ENCODE measurements at places on chromosomes 7 and 10.

DNA sequence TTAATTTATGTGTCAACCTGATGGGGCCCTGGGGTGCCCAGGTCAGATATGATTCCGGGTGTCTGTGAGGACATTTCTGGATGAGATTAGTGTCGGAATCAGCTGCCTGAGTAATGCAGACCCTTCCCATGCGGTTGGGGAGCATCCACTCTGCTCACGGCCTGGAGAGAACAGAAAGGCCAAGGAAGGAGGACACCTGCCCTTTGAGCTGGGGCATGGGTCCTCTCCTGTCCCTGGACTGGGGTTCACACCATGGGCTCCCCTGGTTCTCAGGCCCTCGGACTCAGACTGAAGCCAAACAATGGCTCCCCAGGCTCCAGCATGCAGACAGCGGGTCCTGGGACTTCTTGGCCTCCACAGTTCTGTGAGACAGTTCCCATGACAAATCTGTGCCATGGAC, 94.3 kb downstream of the BMS1 start:
- DNase-seq, result no peak

DNA sequence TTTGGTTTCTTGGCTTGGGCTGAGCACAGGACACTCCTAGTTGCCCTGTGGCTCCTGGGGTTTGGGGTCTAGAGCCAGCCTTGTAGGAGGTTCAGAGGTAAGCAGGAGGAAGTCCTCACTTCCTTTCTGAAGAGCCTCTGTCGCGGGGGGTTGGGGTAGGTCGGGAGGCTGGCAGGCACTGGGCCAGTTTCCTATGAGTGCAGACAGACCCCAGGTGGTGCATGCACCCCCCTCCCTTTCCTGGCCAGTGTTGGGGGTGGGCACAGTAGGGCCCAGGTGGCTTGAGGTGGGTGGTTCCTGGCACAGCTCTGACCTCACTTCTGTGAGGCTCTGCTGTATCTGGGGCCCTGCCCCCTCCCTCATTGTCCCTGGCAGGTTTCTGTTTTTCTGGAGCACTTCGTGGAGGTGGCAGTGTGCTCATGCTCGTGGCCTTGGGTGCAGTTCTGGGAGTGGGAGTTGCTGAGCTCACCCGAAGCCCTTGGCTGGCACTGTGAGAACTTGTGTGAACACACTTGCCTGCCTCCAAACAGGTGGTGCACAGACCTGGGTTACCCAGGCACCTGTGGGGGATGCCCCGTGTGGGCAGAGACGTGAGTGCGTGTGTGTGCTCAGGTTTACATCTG, 1.8 kb downstream of the PALD1 start:
- DNase-seq, result no peak

- no peak for DNase-seq
Measured at GRCh38 chr10:82759050-82759449, 884.1 kb downstream of the NRG3 start.

- no peak for DNase-seq
Measured at GRCh38 chr7:6257675-6258074, 14.7 kb downstream of the CYTH3 start.

DNA sequence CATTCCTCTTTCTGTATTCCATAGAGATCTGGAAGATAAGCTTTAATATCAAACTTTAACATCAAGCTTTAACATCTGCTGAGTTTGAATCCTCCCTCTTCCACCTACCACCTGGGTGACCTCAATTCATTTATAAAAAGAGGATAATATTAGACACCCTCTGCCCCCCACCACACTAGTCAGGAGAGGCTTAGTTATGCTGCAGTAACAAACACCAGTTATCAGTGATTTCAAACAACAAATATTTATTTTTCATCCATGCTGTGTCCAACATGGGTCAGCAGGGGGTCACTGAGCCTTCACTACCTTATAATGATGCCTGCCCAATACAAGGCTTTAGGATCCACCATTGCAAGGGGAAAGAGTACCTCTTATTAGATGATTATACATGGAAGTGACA, 322.0 kb downstream of the RNLS start:
- DNase-seq, result no peak

DNA sequence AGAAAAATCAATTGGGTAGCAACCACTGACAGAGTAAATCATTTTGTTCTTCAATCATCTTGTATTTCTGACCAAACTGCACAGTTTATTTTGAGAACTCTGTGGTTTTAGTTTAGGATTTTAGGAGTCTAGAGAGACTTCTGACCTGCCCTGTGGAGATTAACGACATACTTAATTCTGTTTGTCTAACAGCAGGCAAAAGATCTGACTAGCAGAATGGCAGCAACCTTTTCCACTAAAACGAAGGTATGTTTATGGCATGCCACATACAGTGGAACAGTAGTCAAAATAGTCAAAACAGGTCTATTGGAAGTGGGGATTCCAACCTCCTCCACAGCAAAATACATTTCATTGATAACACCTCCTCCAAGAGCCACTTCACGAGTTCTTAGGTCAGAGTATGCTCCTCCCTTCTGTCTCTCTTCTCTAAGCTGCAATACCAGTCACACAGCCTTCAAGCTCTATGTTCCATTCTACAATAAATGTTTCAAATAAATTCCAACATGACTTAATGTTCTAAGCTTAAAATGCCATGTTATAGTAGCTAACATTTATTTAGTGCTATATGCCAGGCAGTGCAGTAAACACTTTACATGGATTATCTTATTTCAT, 34.4 kb downstream of the NRCAM start:
- no peak for DNase-seq

- DNase-seq, result no peak
Measured at GRCh38 chr7:155773531-155773930, 38.7 kb downstream of the SHH start.

GRCh38 chr7:26485367-26485934, 193.8 kb downstream of the SNX10 start:
- no peak for DNase-seq

DNA sequence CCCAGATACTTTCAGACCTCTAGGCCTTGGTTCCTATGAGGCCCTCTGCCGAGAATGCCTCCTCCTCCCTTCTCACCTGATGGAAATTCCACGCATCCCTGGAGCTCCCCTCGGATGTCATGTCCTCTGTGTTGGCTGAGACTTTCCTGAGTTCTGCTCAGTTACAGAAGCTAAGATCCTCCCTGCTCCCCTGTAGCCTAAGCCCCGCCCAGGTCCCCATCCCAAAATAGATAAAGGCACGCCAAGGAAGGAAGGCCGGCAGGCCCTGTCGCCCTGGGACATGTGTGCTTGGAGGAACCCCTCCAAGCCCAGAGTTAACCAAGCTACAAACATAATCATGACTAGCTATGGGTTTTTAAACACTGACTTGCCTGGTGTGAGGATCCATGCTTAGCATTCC, 123.5 kb downstream of the SORBS1 start:
- no peak for DNase-seq

GRCh38 chr10:79260811-79261740, 86.2 kb upstream of the PPIF start:
- DNase-seq, result no peak

DNA sequence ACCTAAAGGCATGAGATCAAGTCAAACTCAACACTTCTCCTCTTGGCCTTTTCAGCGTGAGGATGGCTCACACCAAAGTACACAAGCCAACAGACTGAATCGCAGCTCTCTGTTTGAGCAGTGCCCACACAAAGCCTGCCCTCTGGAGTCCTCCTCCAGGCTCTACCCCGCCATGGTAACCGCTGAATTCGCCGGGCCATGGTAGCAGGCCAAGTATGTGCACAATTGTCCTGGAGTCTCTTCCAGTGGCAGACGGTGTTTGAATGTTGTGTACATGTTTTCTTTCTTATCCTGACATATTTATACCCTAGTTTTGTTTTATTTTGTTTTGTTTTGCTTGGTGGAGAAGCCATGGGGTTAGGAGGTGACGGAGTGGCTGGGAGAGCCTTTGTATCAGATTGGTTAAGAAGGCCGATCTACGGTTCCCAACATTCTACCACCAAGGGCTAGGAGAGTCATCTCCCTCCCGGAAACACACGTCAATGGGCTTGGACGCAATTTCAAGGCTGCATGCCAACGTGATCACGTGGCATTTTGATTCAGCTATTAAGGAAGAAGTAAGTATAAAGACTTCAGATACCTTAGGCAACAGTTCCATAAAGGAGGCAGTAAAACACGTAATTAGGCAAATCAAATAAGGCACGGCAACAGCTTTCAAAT, 12.1 kb upstream of the SHH start:
- DNase-seq, result no peak

GRCh38 chr7:44081266-44081748, 1.0 kb downstream of the POLM start:
- DNase-seq, result no peak

DNA sequence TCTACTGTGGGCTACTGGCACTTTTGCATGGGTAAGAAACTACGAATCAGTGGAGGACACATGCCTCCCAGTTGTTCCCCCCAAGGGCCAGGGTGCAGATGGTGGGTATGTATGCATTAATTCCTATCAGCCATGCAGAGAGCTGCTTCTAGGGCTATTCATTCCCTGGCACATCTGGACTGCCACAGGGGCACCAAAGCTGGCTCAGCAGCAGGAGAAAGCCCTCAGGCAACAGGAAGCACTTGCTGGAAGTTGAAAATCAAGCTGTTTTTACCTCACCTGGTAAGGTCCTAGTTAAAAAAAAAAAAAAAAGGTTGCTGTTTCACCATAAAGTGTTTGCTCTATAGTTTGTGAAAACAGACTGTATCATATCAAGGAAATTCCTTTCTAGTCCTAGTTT, 1342.6 kb downstream of the REEP3 start:
- no peak for DNase-seq

DNA sequence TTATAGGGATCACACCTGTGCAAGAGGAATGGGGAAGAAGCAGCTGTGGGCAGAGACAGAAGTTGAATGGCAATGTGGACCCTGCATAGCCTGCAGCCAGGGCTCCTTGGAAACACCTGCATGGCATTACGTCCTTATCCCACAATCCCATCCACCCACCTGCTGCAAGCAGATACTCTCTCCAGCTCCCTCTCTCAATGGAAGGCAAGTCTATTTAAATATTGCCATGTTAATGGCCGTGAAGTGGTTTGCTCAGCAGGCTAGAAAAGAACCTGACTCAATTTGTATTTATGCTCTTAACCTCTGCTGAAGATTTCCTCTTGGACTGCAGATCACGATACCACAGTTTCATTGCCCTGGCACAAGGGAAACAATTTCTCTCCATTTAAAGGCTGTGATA, 417.0 kb downstream of the TYW1 start:
- peak; percentile 32 for DNase-seq

DNA sequence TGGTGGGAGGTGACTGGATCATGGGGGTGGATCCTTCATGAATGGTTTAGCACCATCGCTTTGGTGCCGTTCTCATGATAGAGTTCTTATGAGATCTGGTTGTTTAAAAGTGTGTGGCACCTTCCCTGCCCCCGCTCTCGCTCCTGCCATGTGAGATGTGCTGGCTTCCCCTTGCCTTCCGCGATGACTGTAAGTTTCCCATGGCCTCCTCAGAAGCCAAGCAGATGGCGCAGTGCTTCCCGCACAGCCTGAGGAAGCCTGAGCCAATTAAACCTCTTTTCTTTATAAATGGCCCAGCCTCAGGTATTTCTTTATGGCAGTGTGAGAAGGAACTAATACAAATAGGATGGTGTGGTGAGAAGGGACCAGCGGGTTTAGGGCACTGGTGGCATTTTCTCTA, 243.3 kb upstream of the CELF2 start:
- DNase-seq, result no peak

GRCh38 chr10:74231375-74231774, 80.4 kb downstream of the ADK start:
- no peak for DNase-seq

- no peak for DNase-seq
Measured at GRCh38 chr10:88996927-88997326, 6.3 kb downstream of the FAS start.

GRCh38 chr10:72079356-72079755, 9.0 kb downstream of the SPOCK2 start:
- DNase-seq, result no peak

GRCh38 chr7:127704211-127704610, 52.2 kb downstream of the SND1 start:
- no peak for DNase-seq

DNA sequence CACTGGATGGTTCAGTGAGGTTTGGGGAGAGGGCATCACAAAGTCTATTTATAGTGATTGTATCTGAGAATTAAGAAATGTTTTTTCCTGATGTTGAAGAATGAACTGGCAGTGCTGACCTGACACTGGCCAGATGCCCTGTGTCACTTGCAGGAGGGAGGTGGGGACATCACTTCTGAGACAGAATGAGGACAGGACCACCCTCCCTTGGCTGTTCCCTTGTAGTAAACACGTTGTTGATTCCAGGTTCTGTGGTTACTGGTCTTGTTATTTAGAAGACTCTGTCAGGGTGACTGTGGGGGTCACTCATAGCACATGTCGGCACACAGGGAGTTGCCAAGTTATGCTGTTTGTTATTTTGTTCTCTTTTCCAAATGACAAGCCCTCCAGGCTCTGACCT, 126.4 kb downstream of the ADCY1 start:
- DNase-seq, result no peak

GRCh38 chr7:7090460-7090859, 91.9 kb upstream of the C1GALT1 start:
- DNase-seq, result no peak

- no peak for DNase-seq
Measured at GRCh38 chr7:123876557-123877256, 31.7 kb downstream of the HYAL4 start.

DNA sequence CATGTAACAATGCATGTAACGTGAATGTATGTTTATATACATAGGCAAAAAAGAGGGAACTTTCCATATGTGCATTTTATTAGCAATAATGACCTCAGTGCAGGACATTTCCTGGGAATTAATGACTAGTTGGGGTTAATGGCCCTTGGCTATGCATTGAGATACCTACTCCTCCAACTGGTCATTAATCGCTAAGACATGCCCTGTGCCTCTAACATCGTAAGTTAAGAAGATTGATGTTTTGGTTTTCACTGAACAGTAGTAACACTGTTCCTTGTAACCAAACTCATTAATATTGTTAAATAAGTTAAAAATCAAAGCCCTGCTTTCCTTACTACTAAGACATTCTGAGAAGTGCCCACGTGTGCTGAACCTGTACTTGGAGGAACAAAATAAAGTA, 61.7 kb downstream of the SEMA3D start:
- no peak for DNase-seq

DNA sequence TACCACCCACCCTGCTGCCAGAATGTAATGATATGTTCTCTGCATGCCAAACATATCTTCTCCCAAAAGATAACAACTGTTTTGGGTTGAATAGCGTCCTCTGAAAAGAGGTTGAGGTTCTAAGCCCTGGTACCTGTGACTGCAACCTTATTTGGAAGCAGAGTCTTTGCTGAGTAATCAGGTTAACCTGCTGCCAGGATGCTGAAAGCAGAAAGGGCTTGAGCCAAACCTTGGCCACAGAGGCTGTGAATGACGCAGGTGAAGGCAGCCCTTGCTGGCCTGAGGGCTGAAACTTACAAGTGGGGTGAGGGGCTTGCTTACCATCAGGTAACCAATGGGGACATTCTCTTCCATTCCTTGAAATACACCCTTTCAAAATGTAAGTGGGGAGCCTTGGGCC, 151.8 kb upstream of the RHEB start:
- DNase-seq, result no peak

GRCh38 chr10:132449051-132449810, 52.2 kb downstream of the PWWP2B start:
- DNase-seq, result no peak
